Spinal cord (tissue), 10 donors: ENCODE measurements at places on chromosomes 7 and 10. TPM values are rescaled to one million over a fixed set of nuclear protein-coding genes. Genes with fewer than 3 reads are reported as not detected.

DNA sequence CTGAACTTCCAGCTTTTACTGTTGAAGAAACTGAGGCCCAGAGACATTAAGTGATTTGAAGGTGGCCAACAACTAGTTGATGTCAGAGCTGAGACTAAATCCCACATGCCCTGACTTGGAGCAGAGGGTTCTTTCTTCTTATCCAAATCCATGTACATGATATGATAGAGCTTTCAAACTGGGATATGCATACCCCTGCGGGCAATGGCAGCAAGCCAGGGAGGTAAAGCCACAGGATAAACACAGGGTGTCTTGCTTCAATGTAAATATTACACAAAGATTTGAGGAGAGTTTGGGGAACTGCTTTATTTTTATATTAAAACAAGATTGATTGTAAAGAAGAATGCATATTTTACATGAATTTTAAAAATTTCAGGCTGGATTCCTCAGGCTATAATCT, 2.3 kb upstream of the LRRC72 start:
- no peaks in the 10 kb centered on the region for H3K36me3 ChIP-seq
- no peak for DNase-seq
- no peaks in the 10 kb centered on the region for H3K27me3 ChIP-seq
- H3K4me1 ChIP-seq: no peaks in the 10 kb centered on the region

GRCh38 chr7:68485253-68485917, 1112.9 kb upstream of the AUTS2 start:
- H3K4me3 ChIP-seq: no peak overlapping the region
- H3K4me1 ChIP-seq: no peaks in the 10 kb centered on the region
- H3K27ac ChIP-seq: no peak overlapping the region
- H3K27me3 ChIP-seq: no peaks in the 10 kb centered on the region
- DNase-seq: no peak
- no peaks in the 10 kb centered on the region for H3K36me3 ChIP-seq

DNA sequence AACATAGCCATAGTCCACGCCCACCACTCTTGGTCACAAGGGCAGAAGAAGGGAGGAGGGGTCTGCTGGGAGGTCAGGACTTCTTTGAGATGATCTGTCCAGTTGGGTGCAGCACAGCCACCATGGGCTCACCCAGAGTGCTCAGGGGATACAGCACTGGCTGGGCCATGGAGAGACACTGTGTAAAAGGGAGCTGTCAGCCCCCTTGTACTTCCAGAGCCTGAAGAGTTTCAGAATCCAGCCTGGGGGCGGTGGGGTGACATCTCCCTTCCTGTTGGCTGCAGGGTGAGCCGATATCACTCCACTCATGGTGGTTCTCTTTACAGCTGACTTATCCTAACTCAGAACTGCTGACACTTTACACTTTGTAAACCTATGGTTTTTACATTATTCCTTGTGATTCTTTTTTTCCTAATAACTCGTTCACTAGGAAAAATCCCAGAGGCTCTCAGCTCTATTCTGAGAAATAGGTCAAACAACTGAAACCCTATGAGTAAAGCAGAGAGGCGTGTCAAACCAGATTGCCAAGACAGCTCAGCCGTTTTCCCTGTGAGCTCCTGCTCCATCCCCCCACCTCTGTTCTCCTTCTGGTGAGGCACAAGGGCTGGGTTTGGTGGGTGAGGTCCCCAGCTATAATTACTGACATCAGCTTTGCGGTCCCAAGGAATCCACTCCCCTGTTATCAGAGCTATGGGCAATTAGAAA, 3.2 kb upstream of the MRPS24 start:
- H3K27me3 ChIP-seq: no peaks in the 10 kb centered on the region
- H3K4me1 ChIP-seq: peaks cover 12% of the 10 kb centered on the region
- H3K4me3 ChIP-seq: no peak overlapping the region
- H3K27ac ChIP-seq: peak overlapping the region; percentile 61

DNA sequence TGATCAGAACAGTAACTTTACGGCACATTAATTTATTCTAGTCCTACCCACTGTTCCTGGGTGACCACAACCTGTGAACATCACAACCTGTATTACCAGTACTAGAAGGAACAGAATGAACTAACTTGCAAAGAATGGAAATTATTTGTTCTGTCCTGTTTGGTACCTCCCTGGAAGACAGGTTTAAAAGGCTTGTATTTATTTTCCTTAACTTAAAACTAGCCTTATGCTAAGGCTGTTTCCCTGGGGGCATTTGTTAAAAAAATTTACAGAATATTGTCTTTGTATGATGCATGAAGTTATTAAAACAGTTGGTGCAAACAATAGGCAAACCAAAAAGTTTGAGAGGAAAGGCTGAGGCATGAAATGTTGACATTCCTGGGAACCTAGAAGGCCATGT, 132.7 kb downstream of the DNAJC1 start:
- no peak for DNase-seq
- no peak overlapping the region for H3K4me3 ChIP-seq
- no peak overlapping the region for H3K27ac ChIP-seq
- no peaks in the 10 kb centered on the region for H3K27me3 ChIP-seq
- no peaks in the 10 kb centered on the region for H3K4me1 ChIP-seq

DNA sequence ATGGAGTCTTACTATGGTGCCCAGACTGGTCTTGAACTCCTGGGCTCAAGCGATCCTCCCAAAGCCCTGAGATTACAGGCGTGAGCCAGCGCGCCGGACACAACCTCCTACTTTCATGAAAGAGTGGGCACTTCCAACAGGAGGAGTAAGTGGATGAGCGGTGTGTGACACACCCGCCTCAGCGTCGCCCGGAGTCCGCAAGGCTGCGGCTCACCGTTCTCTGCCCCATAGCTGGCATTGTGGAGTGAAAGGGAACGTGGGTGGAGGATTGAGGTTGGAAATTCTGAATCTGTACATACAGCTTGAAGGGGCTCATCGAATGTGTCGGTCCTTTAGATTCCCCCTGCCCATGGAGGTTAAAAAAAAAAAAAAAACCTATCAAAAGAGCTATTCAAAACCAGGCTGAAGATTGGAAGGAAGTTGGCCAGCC, 524 bp upstream of the PRXL2A start:
- no peak for DNase-seq
- peak overlapping the region; percentile 80 for H3K4me3 ChIP-seq
- H3K36me3 ChIP-seq: peaks cover 3% of the 10 kb centered on the region
- H3K27me3 ChIP-seq: no peaks in the 10 kb centered on the region
- H3K4me1 ChIP-seq: peaks cover 38% of the 10 kb centered on the region
- peak overlapping the region; percentile 93 for H3K27ac ChIP-seq

DNA sequence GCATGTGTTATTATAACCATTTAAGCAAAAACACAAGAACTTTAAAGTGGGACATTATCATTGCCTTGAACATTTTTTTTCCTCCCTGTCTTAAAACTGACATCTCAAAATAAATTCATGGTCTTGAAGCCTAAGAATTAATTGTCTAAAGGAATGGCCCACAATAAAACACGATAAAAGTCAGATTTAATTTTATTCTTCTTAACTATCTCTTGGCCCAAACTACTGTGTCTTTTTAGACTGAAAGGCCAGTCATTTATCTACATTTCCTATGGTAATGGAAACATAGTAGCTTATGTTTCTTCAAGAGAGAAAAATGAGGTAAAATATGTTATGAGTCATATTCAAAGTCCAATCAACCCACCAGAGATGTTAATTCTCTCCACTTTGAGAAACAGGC, 24.4 kb upstream of the ETV1 start:
- no peaks in the 10 kb centered on the region for H3K36me3 ChIP-seq
- DNase-seq: no peak
- H3K27ac ChIP-seq: no peak overlapping the region
- no peaks in the 10 kb centered on the region for H3K27me3 ChIP-seq
- H3K4me1 ChIP-seq: no peaks in the 10 kb centered on the region

DNA sequence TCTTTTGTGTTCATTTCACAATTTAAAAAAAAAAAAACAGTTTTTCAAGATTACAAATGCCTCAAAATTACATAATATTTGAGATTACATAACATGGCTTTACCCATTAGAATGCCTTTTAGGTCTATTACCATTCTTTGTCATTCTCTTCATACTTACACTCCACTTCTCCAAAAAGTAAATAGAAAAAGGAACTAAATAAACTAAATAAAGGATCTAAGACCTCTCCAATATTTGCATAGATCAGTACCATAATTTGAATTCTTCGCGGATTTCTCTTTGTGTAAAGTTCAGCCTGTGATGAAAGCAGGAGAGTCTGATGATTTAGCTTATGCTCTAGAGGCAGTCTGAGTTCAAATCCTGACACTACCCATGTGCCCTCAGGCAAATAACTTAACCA, 56.4 kb upstream of the C1GALT1 start:
- H3K4me1 ChIP-seq: no peaks in the 10 kb centered on the region
- H3K4me3 ChIP-seq: no peak overlapping the region
- no peak overlapping the region for H3K27ac ChIP-seq
- no peak for DNase-seq
- H3K27me3 ChIP-seq: no peaks in the 10 kb centered on the region
- H3K36me3 ChIP-seq: no peaks in the 10 kb centered on the region

- no peaks in the 10 kb centered on the region for H3K27me3 ChIP-seq
- no peak for DNase-seq
- no peak overlapping the region for H3K27ac ChIP-seq
- no peaks in the 10 kb centered on the region for H3K36me3 ChIP-seq
Measured at GRCh38 chr10:62382831-62383230, 8.7 kb downstream of the ZNF365 start.

DNA sequence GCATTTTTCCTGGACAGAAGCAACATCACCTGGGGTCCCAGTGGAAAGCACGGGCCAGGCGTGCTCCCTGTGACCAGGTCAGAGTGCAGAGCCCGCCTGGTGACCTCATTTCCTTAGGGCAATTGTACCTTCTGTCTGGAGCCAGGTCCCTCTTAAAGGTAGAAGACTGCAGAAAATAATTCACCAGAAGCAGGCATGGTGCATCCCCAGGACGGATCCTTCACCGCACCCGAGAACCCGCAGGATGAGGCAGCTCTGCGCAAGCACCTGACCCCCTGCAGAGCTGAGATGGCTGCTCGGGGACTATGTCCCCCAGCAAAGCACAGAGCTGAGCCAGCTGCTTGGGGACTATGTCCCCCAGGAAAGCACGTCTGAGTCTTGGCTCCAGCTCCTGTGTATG, 557.6 kb downstream of the PTPRN2 start:
- H3K27ac ChIP-seq: no peak overlapping the region
- no peak for DNase-seq
- H3K27me3 ChIP-seq: no peaks in the 10 kb centered on the region
- H3K36me3 ChIP-seq: peaks cover 8% of the 10 kb centered on the region
- no peak overlapping the region for H3K4me3 ChIP-seq

DNA sequence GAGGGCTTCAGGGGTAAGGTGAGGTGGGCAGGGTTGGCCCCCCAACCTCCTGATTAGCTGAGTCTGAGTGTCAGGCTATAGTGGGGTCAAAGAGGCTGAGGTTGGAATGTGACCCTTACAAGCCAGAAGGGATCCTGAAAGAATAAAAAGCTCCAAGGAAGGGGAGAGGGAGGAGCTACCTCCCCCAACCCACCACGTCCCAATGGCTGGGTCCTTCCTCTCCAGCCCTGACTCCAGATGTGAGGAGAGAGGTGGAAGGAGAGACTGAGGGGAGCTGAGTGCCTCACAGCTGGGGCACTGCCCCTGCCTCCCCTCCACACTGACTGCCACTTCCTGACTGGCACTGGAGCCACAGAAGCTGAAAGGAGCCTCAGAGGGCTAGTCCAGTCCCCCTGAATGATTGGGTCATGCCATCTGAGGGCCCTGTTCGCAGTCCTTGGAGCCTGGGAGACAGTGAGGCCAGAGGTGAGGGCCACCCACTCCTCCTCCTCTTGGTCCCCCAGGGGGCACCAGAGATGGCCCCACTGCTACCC, 20.6 kb downstream of the IMPDH1 start:
- no peak for DNase-seq
- peaks cover 21% of the 10 kb centered on the region for H3K4me1 ChIP-seq
- H3K27ac ChIP-seq: no peak overlapping the region
- H3K27me3 ChIP-seq: peaks cover 5% of the 10 kb centered on the region

GRCh38 chr10:17607603-17608332, 9.4 kb downstream of the HACD1 start:
- H3K4me3 ChIP-seq: no peak overlapping the region
- no peaks in the 10 kb centered on the region for H3K27me3 ChIP-seq
- H3K4me1 ChIP-seq: no peaks in the 10 kb centered on the region
- H3K27ac ChIP-seq: no peak overlapping the region
- H3K36me3 ChIP-seq: no peaks in the 10 kb centered on the region

GRCh38 chr10:36200577-36200976, 558.5 kb upstream of the FZD8 start:
- no peaks in the 10 kb centered on the region for H3K4me1 ChIP-seq
- no peak overlapping the region for H3K27ac ChIP-seq
- H3K4me3 ChIP-seq: no peak overlapping the region
- H3K27me3 ChIP-seq: no peaks in the 10 kb centered on the region

MGAM2 gene
- 0.33 TPM for total RNA-seq

WEE2 gene
- total RNA-seq: 0.30 TPM

SFTPA1 gene
- not detected for total RNA-seq

SLC18A3 gene
- total RNA-seq: 5.2 TPM

METTL27 gene
- total RNA-seq: 0.79 TPM

GPER1 gene
- 3.3 TPM for total RNA-seq

NKX6-2 gene
- 16.9 TPM for total RNA-seq

ICA1 gene
- total RNA-seq: 33.3 TPM

CNNM1 gene
- total RNA-seq: 1.6 TPM

CACNB2 gene
- total RNA-seq: 32.7 TPM

SFTPD gene
- 0.59 TPM for total RNA-seq

DYNC1I1 gene
- total RNA-seq: 34.6 TPM
